ENCODE measurements at places on chromosomes 5 and 9.

DNA sequence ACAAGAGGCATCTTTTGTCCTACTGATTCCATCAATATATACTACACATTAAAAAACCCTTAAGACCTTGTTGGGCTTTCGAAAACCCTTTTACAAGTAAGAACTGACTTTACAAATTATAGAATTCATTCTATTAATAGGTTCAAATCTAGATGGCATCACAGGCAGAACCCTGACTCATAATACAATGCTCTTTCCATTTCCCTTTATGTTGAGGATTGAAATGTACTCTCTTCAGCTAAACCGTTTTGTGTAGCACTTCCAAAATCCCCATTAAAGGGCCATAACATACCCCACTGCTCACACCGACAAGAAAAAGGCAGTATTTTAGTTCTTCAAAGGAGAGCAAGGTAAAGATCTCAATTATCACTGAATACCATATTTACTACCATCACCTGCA, 11.2 kb downstream of the CSNK1A1 start:
- DNase-seq: no peak

GRCh38 chr5:26024774-26025173, 1013.6 kb downstream of the CDH9 start:
- DNase-seq: no peak

GRCh38 chr9:116312221-116312620, 158.6 kb downstream of the PAPPA start:
- no peak for DNase-seq

DNA sequence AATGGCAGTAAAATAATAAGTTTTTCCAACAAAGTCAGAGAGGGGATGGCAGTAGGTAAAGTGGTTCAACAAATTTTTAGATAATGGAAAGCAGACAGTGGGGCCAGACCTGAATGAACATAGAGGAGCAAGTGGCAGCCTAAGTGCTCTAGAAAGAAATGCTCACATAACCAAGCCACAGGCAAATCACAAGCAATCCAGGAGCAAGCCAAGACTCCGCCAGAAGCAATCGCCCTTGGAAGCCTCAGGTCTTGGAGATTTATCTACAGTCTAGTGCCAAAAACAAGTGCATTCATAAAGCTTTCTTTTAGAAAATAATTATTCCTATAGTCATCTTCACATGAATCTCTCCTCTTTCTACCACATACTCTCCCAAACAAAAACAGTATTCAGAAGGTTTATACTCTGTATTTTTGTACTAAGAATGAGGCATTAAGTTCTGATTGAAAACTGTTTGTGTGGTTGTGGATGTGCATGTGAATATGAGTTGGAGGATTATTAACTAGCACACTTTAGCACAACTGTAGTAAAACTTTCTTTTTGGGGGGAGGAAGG, 375.5 kb downstream of the CDH9 start:
- no peak for DNase-seq

DNA sequence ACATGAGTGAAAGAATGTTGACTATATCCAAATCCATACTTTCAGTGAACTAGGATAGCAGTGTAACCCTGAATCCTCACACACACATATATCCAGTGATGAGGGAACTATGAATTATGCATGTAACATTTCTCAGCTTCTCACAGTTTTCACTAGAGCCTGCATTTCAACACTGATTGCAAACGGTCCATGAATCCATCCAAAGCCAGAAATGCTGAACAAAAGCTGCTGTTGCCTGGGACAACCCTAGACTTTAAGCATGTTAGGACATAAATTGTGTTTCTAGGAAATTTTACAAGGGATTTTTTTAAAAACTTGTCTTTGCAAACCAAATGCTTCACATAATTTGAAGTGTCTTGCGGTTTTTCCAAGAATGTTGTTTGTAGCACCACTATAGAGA, 2010.0 kb upstream of the WWC1 start:
- no peak for DNase-seq

DNA sequence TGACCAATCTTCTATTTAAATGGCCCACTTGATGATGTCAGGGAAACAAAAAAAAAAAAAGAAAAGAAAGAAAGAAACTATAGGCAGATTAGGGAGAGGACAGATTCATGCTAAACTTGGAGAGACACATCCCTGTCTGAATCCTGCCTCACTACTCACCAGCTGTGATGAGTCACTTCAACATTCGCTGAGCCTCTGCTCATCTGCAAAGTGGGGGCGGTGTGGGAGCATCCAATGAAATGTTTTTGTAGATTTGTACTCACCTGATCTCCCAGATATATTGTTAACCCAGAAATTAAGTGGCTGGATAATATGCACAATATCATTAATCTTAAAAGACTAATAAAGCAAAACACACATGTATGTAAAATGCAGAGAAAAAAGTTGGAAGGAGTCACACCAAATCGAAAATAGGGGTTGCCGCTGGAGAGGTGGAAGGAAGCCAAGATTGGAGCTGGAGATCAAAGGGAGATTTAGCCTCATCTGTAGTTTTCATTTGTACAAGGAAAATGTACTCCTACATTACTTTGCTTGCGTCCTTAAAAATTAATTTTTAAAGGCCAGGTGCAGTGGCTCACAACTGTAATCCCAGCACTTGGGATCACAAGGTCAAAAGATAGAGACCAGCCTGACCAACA, 17.0 kb upstream of the ERGIC1 start:
- DNase-seq: no peak

DNA sequence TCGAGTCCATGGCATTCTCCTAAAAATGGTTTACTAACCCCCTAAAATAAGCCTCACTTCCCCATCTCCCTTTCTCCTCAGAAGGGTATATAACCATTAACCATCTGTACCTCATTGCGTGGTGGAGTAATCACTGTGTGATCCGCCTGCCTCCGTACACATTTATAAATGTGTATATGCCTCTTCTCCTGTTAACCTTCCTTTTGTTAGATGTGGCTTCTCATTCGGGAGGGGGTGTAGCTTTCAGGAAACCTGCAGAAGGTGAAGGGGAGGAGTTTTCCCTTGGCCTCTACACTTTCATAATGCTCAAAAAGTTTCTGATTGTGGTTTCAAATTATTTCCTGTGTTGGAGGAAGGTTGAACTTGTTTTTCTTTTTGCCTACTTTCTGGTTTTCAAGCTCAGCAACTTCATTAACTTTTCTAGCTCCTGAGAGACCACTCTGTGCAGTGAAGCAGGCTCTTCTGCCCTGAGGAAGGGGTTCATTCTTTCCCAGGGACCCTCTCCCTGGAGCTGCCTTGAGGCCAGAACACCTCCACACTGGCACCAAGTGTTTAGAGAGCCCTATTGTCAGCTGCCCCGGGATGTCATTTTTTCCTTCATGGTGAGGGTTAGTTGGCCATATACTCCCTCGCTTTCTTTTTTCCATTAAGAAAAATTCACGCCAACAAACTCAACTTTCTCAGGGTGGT, 46.9 kb downstream of the RASGRF2 start:
- peak; percentile 26 for DNase-seq

GRCh38 chr5:12624776-12625560, 720.7 kb upstream of the CTNND2 start:
- DNase-seq: no peak

DNA sequence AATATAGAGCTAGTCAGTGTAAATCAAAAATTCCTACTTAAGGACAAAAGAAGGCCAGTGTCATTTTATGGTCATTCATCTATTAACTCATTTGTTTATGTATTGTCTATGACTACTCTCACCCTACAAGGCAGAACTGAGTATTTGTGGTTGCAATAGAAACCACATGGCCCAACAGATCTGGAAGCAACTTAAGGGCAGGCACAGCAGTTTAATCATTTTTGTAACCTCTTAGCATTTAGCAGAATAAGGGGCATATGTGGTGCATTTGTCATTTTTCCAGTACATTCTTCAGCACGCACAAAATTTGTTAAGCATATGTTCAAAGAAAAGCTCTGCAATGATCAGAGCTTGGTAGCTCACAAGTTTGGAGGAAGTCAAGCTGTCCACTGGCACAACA, 1.1 kb downstream of the FKBP15 start:
- no peak for DNase-seq

- no peak for DNase-seq
These were observed 18.0 kb downstream of the GPX3 start for GRCh38 chr5:151038412-151038745.

GRCh38 chr5:39216631-39217030, 2.7 kb downstream of the FYB1 start:
- DNase-seq: no peak

DNA sequence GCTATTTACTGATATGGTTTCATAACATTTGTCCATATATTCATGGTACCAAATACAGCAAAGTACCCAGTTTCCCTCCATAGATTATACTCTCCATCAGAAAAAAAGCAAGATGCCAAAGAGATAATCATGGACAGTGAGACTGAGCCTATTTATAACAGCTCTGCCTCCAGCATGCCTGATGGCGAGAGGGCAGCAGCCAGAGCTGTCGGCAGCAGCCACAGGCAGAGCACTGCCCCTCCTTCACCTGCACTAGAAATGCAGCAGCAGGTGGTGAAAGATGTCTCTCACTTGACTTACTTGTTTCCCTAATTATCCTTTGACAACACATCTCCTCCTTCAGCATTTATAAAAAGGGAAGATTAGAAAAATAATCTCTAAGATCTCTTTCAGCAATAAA, 32.4 kb downstream of the CTNNAL1 start:
- no peak for DNase-seq

DNA sequence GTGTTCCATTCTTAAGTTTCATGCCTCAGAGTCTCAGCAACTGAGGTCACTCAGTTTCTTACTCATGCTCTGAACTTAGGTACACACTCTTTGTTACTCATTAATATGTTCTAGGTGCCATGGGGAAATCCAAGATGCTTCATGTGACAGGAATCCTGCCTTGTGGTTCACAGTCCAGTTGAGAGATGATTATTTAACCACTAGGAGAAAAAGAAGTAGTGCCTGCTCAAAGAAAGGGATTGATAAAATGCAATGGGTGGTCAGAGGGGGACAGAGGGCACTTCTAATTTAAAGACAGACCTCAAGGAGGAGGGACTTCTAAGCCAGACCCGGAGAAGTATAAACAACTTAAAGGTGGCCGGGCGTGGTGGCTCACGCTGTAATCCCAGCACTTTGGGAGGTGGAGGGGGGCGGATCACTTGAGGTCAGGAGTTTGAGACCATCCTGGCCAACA, 69.0 kb downstream of the UGCG start:
- DNase-seq: no peak

- no peak for DNase-seq
These were observed 57.5 kb upstream of the EPB41L4B start for GRCh38 chr9:109378316-109378715.

DNA sequence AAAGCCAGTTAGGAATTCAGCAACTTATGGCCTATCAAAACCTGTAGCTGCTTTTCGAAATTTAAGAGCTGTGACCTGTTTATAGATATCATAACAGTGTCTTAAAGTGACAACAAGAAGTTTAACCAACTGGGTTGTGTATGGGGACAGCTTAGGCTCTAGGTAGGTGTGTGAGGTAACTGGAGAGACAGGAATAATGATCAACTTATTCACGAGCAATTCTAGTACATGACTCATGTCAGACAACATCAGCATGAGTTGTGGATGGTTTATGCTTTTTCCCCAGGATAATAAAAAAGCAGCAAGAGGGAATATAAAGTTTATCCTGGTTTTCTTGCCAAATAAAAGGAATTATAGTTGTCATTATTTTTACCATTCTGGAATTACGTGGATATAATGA, 88.6 kb downstream of the GDNF start:
- no peak for DNase-seq

DNA sequence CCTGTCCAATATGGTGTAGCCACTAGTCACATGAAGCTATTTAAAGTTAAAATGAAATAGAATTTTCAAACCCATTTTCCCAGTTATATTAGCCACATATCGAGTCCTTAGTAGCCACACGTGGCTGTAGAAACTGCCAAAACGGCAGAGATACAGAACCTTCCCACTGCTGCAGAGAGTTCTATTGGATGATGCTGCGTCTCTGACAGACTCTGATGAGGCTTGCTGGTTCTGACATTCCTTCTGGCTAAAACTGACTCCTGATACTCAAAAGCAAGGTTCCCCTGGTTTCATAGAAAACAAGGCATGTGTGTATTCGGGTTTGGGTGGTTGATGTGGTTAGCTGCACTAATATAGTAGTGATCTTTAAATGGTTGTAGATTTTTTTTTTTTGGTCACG, 91.5 kb downstream of the TLE4 start:
- no peak for DNase-seq

DNA sequence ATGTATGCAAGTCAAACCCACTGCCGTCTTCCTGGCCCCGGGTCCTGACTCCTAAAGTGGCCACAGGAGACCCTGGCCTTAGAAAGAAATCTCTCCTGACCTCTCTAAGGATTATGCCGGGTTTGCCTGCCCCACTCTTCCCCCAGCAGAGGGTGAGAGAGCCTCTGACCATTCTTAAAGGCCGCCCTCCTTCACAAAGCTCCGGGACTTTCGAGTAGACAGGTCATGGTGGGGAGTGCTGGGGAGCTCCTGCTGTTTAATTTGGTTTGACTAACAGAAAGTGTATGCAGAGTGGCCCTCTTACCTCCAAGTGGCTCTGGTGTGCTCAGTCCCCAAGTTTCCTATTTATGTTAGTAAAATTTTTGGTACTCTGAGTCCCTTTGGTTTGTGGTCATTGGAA, 111.8 kb downstream of the LRRC70 start:
- no peak for DNase-seq

DNA sequence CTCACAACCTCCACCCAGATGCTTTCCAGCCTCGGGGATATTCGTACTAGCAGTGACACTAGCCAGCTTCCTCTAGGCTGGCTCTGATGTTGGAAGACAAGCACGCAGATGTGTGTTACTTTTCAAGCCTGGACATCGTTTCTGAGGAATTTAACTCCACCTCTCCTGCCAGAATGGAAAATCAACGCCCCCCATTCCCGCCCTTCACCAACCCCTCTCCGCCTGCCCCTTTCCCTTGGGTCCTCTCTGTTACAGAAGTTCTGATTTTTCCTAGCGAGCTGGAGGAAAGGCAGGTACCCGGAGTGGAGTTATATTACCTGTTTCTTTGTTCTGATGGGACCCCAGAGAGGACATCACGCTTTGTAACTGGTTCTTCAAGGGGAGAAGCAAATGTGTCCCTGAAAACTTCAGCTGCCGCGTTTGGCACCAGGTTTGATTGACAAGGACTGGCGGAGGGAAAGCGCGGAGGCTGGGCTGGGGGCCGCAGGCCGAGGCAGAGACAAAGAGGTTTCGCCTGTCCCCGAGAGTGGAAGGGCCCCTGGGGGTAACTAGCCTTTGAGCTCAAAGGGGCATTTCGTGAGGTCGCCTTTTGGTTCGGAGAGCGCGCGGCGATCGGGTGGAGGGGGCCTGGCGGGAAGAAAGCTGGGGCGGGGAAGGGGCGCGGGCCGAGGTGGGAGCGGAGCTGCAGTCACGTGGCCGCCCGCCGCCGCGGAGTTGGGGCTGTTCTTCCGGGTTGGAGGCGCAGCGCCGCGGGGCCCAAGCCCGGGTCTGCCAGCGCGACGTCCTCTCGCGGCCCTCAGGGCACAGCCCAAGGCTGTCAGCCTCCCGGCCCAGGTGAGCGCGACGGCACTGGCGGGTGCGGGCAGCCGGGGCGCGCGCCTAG, at the start of gene NNT:
NNT (plus strand) TSS at position 720 of the 883 bp plus-strand sequence. CDS start 6,016 bp downstream, outside the sequence.
- DNase-seq: peak; percentile 60

DNA sequence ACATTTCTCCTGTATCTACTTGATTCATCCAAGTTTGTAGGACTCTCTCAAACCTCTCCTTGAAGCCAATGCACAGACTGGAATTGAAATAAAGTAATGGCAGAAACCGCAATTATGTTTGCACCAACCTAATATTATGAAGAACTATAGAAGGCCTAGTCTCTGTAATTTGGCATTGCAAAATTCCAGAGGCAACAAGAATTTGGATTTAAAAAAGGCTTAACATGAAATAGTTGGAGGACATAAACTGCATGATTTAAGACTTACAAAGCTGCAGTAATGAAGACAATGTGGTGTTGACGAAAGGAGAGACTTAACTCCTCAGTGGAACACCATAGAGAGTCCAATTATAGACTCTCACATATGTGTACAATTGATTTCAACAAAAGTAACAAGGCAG, 117.8 kb upstream of the MINAR2 start:
- no peak for DNase-seq
